PC-9 (cell line): ENCODE measurements at places on chromosomes 7 and 10. TPM values are rescaled to one million over a fixed set of nuclear protein-coding genes. Genes with fewer than 3 reads are reported as not detected.
A peak's percentile ranks its signal among the peaks of the same experiment; 100 is the strongest.

DNA sequence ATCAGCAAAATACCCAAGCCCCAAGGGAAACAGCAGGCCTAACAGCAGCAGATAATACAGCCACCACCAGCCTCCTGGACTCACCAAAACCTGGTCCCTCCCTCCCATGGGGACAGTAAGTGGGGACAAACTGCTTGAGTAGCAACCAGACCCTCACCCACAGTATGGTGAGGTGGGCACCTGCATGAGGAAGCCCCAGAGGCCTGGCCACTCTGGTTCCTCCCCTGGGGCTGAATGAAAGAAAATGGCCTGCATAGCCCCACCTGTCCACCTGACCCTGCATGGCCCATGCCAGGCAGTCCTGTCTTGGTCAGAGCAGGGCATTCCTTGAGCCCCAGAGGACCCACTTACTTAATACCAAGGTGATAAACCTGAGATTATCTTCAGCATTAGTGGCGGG, 13.0 kb upstream of the C10orf90 start:
- DNase-seq, result no peak

FKBP6 gene
- total RNA-seq, result not detected in 2 replicates

DNA sequence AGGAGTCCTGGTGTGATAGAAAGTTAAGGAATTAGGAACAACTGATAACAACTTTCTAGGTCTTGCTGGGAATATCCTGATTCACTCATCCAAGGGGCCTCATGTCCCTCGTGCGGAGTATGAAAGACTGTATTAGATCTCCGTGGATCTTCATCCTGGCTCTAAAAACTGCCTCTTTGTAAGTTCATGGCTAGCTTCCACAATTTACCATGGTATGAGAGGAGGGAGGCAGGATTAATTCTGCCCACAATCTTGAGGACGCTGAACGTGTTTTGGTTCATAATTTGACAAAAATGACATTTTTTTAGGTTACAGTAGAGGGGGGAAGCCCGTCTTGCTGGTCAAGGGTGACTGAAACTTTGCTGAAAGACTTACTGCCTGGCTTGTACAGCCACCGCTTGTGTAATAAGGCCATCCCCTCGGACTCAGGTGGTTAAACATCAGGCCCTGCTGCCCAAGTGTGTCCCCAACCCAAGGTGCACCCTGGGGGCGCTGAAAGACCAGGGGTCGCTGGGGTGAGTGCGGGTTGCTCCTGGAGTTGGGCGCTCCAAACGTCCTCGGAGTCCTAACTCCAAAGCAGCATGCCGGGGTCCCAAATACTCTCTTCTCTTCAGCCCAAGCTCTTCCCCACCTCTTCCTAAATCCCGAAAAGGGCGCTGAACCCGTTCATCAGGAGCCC, 733 bp downstream of the HIBADH start:
- peak; percentile 44 for DNase-seq

DNA sequence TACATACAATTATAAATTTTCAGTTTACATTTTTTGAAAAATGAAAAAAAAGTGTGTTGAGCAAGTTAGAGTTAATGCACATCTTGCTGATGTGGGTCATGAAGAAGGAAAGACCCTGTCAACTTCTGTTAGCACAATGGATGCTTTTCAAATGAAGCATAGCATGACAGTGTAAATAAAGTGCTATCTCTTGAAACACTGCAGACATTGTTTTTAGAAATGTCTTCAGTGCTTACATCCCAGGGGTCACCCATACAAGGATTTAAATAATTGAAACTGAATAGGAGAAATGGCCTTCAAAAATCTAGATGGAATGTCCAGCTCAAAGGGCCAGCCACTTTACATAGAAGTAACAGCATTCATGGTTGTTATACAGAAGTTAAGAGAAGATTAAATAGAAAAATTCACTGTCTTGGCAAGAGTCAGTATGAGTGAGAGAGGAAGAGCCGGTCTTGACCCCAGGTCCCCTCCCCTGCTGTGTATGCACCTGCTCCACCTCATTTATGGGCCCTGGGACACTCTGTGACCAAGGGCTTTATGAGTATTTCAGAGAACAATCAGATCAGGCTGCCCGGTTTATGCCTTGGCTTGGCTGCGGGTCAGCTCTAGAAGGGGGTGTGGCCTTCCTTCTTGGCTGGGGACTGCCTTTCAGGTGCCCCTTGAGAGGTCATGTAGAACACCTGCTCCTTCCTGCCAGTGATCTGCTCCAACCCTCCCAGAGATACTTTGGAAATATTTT, 237.7 kb upstream of the TMEM72 start:
- no peak for DNase-seq

DNA sequence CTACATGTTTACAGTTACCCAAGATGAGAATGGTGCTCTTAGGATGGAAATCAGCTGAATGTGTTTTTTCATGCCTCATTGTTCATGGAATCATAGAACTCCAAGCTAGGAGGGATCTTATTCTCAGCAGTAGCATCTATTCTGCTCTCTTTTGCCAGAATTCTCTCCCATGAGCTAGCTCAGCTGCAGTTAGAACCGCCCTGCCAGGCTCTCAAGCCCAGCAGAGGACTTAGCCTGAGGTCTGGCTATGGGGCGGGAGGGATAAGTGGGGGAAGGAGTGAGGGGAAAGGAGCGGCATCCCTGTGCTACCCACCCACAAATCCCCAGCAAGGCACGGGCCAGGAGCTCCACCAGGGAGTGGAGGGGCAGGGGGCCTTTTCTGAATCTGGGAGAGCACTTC, 120.7 kb upstream of the PLXNA4 start:
- no peak for DNase-seq

DNA sequence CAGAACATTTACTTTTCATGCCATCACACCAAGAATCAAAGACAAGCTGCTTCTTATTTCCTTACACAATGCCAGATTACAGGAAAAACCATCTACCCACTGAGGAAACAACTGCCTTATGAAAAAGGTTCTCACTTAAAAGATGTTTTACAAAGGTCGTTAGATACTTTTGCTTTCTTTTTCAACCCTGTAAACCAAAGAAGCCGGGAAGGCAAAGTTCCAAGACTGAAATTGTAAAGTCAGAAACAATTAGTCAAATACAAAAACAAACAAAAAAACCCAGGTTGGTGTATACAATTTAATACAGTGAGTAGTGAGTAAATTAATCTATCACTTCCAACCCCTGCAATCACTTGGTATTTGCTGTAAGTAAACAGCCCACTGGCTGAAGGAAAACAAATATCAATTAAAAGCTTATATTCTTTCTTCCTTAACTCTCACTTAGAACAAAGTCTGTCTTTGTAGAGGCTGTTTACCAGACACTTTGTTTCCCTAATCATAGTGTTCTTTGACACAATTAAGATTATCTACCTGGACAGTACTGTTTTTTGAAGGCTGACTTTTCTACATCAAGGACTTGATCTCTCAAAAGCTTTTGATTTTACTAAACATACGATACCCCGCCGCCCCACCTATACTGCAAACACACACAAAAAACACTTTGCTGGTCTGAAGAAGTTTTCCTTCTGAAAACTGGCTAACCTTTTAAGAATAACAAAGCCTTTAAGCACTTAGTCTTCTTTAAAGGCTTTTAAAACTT, 18.1 kb downstream of the ERLIN1 start:
- DNase-seq, result no peak

C1GALT1 gene
- 44.7 and 54.2 TPM in 2 replicates for total RNA-seq

DNA sequence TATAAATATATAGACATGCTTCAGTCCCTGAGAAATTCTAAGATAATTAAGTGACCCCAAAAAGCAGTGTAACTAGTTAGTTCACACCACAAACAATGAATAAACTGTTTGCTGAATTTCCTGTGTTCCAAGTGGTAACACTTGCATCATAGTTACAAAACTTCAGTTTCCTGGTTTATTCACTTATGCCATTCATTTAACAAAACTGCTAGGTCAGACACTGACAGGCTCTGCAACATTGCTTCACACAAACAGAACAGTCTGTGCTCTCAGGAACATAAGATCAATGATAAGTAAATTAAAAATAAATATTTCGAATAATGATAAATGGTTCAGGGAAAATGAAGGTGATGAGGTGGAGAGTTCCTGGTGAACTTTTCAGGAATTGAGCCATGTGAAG, 133.3 kb upstream of the NAMPT start:
- DNase-seq, result peak; percentile 17

DNA sequence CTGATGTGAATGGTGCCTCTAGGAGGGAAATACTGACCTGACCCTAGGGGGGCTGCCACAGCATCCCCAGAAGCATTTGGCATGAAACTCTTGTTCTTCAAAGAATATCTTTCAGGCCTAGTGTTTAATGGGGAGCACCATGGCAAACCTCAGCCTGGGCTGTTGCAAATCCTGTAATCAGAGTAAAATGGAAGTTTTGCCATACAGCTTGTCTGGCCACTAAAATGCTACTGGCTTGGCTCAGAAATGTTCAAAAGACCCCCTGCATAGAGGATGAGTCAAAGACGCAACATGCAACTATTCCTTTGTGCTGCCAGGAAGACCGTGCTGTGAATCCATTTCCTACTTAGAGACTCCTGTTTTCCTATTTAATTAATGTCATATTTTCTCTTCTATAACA, 26.7 kb downstream of the HECW1 start:
- DNase-seq, result no peak

DNA sequence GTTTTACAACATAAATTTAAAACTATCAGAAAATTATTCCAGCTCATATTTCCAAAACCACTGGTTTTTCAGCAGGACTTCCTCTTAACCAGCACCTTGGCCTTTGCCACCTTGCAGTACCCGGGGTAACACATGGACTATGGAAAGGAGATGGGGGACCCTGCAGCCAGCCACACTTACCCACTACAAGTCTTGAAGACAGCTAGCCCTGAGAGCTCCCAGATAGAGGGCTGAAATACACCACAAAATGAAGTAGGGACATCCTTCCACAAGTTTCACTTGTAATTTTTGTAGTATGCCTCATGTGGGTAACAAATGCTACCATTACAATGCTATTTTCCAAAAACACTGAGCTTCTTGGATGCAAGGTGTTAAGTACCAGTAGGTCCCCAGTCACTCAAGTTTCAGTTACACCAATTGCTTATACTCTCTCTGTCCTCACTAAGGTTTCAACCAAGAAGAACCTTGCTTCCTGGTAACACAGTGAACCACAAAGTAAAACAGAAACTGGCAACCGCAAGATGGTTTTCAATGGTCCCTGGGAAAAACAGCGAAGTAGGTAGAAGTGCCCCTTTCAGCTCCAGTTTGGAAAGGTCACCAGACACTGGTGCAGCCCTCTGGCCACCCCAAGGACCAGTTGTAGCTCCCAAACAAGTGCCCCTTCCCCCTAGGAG, 110.9 kb downstream of the SGMS1 start:
- no peak for DNase-seq

EPDR1 gene
- total RNA-seq, result 3.3 and 5.4 TPM in 2 replicates

CASTOR2 gene
- 35.2 and 49.1 TPM in 2 replicates for total RNA-seq

PPP1R17 gene
- not detected in 2 replicates for total RNA-seq

GRCh38 chr7:142626420-142627035, 122.7 kb upstream of the PRSS1 start:
- no peak for DNase-seq

NKX2-3 gene
- not detected in 2 replicates for total RNA-seq

- DNase-seq, result no peak
Observed at GRCh38 chr7:112358513-112358912, 91.7 kb upstream of the IFRD1 start.

NUTM2E gene
- total RNA-seq, result 0.70 and 0.88 TPM in 2 replicates

NRCAM gene
- total RNA-seq, result 40.3 and 42.6 TPM in 2 replicates

GRCh38 chr7:25389489-25390106, 161.3 kb upstream of the NPVF start:
- no peak for DNase-seq

HOXA13 gene
- total RNA-seq, result 0.35 and 0.40 TPM in 2 replicates

DNA sequence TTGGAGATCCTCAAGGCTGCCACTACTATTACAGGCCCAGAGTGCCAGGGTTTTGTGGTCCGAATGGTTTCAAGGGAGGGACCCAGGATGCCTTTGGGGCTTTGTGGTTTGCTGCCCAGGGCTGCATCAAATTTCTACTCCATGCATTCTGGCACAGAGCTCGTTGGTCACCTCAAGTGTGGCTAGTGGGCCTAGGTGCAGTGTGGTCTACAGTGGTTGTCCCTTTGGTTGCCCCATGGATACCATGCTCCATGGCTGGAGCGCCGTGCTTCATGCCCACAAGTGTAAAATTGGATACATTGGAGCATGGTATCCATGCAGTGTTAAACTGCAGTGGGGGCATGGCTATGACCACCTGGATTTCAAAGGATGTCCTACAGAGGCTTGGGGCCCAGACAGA, 5.4 kb upstream of the PRF1 start:
- DNase-seq, result no peak

GRCh38 chr10:16954280-16955030, 137.2 kb upstream of the RSU1 start:
- DNase-seq, result no peak

DNA sequence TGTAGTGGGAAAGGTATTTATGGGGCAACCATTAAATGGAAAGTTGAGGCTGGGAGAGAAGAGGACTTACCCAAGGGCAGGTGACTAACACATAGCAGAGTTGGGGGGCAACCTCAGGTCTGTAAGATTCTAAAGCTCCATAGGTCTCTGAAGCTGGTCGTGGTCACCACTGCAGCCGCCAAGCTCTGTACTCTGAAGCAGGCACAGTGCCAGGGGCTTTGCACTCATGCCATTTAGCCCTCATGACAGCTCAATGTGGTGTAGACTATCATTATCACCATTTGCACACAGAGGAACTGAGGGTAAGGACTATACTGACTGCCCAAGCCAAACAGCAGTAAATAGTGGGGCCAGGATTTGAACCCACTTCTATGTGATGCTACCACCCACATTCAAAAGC, 32.5 kb upstream of the TMEM273 start:
- DNase-seq, result no peak

DNA sequence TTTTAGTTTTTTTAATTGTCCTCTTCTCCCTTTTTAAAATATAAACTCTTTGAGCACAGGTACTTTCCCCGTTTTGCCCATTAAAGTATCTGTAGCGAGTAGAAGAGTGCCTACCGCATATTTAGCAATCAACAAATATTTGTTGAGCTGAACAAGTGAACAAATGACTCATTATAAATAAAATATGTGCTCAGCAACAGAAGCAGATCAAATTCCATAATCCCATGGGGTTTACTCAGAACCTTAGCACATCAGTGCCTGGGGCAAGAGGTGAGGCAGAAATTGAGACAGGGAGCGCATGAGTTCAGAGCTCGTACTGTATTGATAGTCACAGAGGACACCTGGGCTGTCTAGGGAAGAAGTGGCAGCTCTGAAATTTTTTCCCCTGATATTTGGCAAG, 161.0 kb downstream of the SEM1 start:
- peak; percentile 84 for DNase-seq

C10orf67 gene
- total RNA-seq, result 1.2 and 1.3 TPM in 2 replicates

GRCh38 chr10:77196614-77197013, 441.0 kb downstream of the KCNMA1 start:
- no peak for DNase-seq

- no peak for DNase-seq
Observed at GRCh38 chr7:116236020-116236630, 25.8 kb downstream of the TES start.

GRM3 gene
- total RNA-seq, result not detected in 2 replicates

KBTBD2 gene
- 49.1 and 56.7 TPM in 2 replicates for total RNA-seq

C1QL3 gene
- not detected in 2 replicates for total RNA-seq

DNA sequence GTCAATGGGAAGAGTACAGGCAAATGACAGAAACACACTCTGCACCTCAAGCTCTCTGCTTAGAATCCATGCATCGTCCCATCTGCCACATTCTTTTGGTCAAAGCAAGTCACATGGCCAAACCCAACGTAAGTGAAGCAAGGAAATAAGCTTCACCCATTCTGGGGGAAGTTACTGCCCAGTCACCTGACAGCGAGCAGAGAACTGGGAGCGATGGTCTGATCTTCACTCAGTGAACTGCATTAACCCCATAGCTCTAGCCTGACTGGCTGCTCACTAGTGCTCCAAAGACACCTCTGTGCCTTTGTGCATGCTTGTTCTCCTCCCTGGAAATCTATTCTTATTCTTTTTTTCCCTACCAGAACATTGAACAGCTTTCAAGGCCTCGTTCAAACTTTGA, 89.9 kb downstream of the APBB1IP start:
- no peak for DNase-seq

GRCh38 chr10:36263871-36264270, 621.8 kb upstream of the FZD8 start:
- no peak for DNase-seq
